ENCODE measurements at places on chromosomes 7 and 10.

GRCh38 chr10:27607591-27607990 is 103.5 kb downstream of the RAB18 start:
- no peak for DNase-seq

- DNase-seq = no peak
Observed at GRCh38 chr7:69047151-69047754, 551.0 kb upstream of the AUTS2 start.

GRCh38 chr10:62818426-62819011 is 2.4 kb upstream of the EGR2 start:
- DNase-seq = no peak

- DNase-seq = no peak
Observed at GRCh38 chr7:74475243-74475986, 21.7 kb downstream of the GTF2IRD1 start.

- no peak for DNase-seq
Observed at GRCh38 chr7:4861673-4862072, at the start of gene PAPOLB. Gene PAPOLB, minus strand, starts transcription at chr7:4862030. Its CDS starts 220 bp downstream, at chr7:4861810.

GRCh38 chr10:3660753-3661152 is 124.3 kb downstream of the KLF6 start:
- DNase-seq = no peak

Measured in amniotic stem cell (primary cell).